ENCODE measurements at places on chromosomes 12 and 14. TPM values are rescaled to one million over a fixed set of nuclear protein-coding genes. Genes with fewer than 3 reads are reported as not detected.

The DNAI7 gene
- 0.13 TPM for total RNA-seq

The DDN gene
- 0.50 TPM for total RNA-seq

The ZNF605 gene
- total RNA-seq: 3.1 TPM

The CCDC91 gene
- total RNA-seq: 24.8 TPM

The IFNG gene
- not detected for total RNA-seq

The MMP19 gene
- total RNA-seq: 0.38 TPM

The OVCH1 gene
- total RNA-seq: not detected

The CISTR gene
- total RNA-seq: not detected

The LRIG3 gene
- 5.1 TPM for total RNA-seq

The CD69 gene
- total RNA-seq: not detected

The CHFR gene
- 22.5 TPM for total RNA-seq

The NTF3 gene
- total RNA-seq: not detected

The TAS2R19 gene
- total RNA-seq: not detected

The CCDC184 gene
- 2.8 TPM for total RNA-seq

The DDX51 gene
- 26.5 TPM for total RNA-seq

The ACRBP gene
- not detected for total RNA-seq

The ASCL1 gene
- total RNA-seq: not detected

The TMEM63C gene
- 7.9 TPM for total RNA-seq

The CCDC88C gene
- 5.7 TPM for total RNA-seq

The UBE3B gene
- total RNA-seq: 14.6 TPM

All from A549 treated with AZD2906 at 1 μM for 4 hours (cell line).